BJ (cell line): ENCODE measurements at places on chromosomes 7 and 10.

- no peak for DNase-seq
Measured at GRCh38 chr7:128219636-128220035, 21.4 kb upstream of the LEP start.

GRCh38 chr10:89278034-89278535, 23.8 kb upstream of the IFIT2 start:
- peak; percentile 94 for DNase-seq

DNA sequence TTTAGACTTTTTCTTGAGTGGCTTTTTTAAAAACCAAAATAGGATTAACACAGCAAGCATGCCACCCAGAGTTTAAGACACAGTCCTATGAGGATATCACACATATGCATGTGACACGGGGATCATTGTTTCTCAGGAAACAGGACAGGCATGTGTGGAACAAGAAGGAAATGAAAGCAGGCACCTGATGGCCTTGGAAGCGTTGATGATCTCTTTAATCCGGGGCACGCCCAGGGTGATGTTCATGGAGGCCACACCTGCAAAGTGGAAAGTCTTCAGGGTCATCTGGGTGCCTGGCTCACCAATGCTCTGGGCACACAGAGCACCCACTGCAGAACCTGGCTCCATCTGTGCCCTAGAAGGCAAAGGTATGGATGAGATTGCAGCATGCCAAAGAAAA, 44.3 kb downstream of the POLR3A start:
- no peak for DNase-seq

- no peak for DNase-seq
Measured at GRCh38 chr10:58818900-58819299, 306.2 kb downstream of the BICC1 start.

GRCh38 chr7:133977409-133978274, 149.5 kb upstream of the LRGUK start:
- DNase-seq, result no peak

GRCh38 chr7:32223071-32223650, 153.0 kb upstream of the PDE1C start:
- DNase-seq, result no peak

GRCh38 chr10:55330486-55330885, 529.5 kb upstream of the PCDH15 start:
- DNase-seq, result no peak

DNA sequence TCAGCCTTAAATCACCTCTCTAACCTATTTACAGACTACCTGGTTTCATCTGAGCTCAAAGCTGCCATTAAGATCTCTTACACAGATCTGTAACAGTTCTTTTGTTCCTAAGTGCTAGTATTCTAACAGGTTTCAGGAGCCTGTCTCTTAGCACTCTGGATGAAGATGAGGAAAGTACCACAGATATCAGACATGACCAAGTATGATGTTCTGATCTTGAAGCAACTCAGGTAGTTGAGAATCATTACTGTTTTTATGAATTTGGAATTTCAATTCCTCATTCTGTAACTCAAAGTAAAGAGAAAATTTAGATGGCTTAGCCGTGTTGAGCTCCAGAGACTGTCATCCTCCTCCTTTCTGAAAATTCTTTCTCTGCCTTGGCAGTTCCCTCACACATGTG, 30.8 kb downstream of the CCDC186 start:
- DNase-seq, result no peak

DNA sequence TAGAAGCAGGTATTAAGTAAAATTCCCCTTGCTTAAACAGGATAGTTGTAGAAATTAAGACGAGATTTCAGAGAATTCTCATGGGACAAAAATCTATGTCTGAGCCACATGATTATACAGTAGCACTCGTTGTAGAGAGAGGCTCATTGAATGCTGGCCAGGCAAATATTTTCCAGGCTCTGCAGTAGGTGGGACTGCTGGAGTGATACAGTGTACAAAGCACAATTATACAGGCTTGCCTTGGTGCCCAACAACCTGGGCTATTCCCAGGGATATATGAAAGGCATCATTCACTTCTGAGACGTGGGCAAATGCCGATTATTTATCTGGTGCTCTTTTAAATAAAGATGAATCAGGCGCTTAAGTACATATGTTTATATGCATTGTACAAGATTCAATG, 380.6 kb downstream of the PHTF2 start:
- no peak for DNase-seq

GRCh38 chr10:3222068-3222467, 49.5 kb upstream of the PITRM1 start:
- DNase-seq, result no peak

GRCh38 chr7:41882745-41883420, 180.0 kb upstream of the INHBA start:
- DNase-seq, result no peak

- DNase-seq, result no peak
Measured at GRCh38 chr7:29424984-29425309, 138.7 kb upstream of the PRR15 start.

GRCh38 chr10:73577788-73578187, 13.4 kb downstream of the USP54 start:
- DNase-seq, result no peak

- no peak for DNase-seq
Measured at GRCh38 chr10:71213127-71213621, 804 bp downstream of the UNC5B start.

DNA sequence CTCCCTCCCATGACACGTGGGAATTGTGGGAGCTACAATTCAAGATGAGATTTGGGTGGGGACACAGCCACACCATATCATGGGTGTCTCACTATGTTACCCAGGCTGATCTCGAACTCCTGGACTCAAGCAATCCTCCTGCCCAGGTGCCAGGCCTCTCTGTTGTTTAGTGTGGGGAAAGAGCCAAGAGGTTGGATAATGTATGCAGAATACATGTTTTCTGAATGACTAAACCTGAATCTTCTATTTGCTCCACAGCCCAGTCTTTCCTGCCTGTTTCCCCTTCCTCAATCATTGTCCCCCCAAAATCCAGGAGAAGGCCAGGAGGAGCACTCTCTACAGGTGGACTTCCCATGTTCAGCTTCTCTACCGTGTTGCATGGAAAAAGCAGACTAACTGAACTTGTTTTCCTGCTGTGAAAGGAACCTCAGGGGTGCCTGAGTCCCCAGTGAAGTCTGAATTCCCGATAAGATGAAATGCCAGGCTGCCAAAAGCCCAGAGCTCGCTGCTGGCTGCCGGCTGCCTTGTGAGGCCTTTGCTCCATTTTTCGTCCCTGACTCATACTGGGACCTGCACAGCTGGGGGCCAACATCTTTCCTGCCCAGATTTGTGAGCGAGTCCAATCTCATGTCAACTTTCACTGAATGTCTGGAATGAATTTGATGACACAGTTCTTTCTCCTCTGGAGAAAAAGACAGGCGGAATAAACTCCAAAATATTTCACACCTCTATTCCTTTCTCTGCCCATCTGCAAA, 588.0 kb downstream of the CALN1 start:
- DNase-seq, result no peak

GRCh38 chr10:97923057-97923456, 73.4 kb downstream of the GOLGA7B start:
- DNase-seq, result no peak

- no peak for DNase-seq
Measured at GRCh38 chr10:27500096-27500495, 4.0 kb upstream of the RAB18 start.

- DNase-seq, result no peak
Measured at GRCh38 chr7:127041689-127042452, 210.9 kb downstream of the GRM8 start.

DNA sequence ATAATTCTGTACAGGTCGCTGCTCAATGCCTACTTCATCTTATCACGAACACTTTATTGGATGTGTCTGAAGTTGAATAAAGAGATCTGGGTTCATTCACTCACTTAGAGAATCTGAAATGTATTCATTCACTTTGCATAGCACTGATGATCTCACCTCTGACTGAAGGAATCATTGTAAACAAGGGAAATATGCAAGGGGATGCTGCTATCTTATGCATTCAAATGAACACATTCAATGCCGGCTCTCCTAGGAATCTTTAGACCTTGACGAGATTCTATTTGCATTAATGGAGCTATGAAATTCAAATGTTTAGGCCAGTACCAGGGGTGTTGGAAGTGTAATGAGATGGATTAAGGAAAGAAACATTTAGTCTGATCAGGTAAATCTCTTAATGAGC, 200.6 kb upstream of the COBL start:
- no peak for DNase-seq

DNA sequence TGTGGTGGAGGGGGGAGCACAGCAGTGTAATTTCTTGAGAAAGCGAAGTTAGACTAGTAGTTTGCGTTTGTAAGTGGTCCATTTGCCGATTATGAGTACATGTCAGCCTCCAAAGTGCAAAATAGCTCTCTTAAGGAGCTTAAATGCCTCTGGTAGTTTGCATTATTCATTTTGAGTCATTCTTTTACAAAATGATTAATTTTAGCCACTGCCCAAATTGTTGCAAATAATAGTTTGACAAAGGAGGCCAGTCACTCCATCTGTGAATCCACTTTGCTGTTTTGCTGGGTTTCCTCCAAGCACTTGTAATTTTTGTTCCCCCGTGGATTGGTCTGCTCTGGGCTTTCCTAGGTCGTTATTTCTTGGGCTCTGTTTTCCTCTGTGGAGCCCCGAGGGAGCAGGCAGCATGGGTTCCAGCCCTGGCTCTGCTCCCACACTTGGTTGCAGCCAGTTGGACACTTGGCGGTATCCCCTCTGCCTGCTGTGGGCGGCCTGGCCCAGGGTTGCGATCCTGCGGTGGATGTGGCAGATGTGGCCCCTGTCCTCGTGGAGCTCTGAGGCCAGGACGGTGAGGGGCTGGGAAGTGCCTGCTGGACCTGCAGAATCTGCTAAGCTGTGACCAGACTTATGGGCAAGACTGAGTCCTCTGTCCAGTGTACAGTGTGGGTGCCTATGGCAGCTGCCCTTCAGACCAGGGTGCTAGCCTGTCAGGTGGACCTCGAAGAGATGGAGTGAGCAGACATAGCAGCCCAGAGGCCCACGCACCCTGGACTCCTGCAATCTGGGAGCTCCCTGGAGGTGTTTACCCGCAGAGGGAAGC, 129.1 kb upstream of the BTBD16 start:
- DNase-seq, result no peak
